ENCODE measurements at places on chromosomes 6 and 20.

DNA sequence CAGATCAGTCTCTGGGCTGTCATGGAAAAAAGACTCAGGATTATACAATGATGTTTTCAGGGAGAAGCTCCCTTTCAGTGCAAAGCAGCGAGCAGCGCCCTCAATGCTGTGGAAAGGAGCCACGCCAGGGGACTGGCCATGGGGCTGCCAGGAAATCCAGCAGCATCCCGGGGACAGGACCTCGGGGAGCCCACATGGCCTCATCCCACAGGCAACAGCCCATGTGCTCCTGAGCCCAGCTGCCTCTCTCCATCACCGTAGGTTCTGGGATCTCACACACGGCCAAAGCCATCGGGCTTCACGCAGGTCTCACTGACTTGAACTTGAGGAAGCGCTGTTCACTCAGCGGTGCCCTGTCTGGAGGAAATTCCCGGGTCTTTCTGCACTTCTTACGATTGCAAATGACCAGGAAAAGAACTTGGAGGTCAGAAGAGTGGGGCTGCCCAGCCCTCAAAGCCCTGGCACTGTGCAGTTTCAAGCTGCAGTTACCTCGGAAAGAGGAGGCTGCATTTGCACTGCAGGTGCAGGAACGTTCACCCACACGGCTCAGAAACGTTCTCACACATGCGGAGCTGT, 125.9 kb upstream of the THBS2 start:
- DNase-seq: no peak

DNA sequence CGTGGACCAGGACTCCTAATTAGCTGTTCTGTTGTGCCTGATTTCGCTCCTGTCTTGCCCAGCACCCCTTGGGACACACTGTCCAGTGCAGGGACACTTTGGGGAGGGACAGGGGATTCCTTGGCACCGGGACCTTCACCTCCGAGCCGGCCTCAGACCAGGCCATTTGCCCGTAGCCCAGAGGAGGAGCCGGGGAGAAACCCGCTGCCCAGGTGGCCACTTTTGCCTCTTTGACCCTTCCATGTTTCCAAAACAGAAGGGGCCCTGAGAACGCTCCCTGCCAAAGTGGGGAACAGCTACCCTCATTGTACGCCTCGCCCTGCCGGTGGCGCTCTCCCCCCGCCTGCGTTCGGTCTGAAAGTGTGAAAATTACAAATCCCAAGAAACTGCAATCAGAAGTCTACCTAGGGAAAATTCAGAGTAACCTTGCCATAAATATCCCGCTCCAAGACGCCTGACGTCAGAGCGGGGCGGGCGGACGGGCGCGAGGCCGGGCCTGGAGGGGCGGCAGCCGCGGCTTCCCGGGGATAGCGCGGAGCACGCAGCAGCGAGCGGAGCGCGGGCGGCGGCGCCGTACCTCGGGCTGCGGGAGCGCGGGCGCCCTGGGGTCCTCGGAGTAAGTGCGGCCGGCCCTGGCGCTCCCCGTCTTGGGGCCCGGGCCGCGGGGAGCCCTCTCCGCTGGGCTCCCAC, at the start of gene DAAM2:
DAAM2 (plus strand) TSS at position 527 of the 690 bp plus-strand sequence. CDS start 63,927 bp downstream, outside the sequence.
- peak; percentile 43 for DNase-seq

GRCh38 chr6:116570856-116571682, at the start of gene RWDD1:
RWDD1 (plus strand) TSS chr6:116571504; CDS start chr6:116571583, 79 bp downstream.
- DNase-seq: peak; percentile 100

DNA sequence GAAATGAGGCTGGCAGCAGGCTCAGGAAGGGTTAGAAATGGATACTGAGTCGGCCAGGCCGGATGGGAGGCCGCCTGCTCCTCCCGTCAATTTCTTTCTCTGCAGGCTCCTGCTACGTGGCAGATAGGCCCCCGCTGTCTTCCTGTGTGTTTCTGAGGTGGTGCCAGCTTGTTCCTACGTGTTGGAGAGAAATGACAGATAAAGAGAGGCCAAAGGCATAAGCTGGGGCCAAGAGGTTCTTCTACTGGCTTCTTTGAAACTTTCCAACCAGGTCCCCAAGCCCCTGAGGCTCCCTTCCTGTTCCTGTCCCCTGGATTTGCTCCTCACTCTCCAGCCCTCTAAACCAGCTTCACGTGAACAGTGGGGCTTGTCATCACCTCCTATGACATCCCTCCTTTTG, 76.8 kb downstream of the TCP11 start:
- DNase-seq: no peak

DNA sequence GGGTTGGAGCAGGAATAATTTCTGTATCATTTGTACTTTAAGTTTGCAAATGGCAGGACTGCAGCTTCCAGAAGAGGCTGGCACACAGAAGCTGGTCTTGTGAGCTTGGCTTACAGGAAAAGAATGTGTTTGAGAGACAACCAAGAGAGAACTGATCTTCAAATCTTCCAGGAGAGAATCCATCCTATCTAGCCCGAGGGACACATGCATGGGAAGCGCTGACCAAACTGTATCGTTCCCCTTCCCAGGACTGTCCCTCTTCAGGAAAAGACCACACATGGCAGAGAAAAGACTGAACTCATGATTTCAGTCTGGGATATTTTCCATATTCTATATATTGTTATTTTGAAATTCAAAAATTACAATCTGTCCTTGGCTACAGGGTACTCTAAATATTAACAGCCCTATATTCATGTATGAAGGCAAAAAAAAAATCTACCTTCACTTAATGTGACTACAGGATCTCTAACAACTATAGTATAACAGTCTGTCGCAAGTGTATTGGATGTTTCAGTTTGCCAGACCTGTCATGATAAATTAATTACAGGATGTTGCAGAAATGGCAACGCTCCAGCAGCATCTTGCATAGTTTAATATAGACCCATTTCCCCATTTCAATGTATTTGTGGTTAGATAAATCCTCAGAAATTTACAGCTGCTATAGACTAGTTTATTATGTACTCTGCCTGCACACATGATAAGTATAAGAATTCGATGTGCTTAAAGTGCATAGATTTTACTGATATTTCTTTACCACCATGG, 99.4 kb downstream of the MYB start:
- no peak for DNase-seq

- no peak for DNase-seq
Measured at GRCh38 chr20:38267296-38267695, 6.8 kb upstream of the KIAA1755 start.

- no peak for DNase-seq
Measured at GRCh38 chr6:39197922-39198500, 31.3 kb downstream of the KCNK5 start.

DNA sequence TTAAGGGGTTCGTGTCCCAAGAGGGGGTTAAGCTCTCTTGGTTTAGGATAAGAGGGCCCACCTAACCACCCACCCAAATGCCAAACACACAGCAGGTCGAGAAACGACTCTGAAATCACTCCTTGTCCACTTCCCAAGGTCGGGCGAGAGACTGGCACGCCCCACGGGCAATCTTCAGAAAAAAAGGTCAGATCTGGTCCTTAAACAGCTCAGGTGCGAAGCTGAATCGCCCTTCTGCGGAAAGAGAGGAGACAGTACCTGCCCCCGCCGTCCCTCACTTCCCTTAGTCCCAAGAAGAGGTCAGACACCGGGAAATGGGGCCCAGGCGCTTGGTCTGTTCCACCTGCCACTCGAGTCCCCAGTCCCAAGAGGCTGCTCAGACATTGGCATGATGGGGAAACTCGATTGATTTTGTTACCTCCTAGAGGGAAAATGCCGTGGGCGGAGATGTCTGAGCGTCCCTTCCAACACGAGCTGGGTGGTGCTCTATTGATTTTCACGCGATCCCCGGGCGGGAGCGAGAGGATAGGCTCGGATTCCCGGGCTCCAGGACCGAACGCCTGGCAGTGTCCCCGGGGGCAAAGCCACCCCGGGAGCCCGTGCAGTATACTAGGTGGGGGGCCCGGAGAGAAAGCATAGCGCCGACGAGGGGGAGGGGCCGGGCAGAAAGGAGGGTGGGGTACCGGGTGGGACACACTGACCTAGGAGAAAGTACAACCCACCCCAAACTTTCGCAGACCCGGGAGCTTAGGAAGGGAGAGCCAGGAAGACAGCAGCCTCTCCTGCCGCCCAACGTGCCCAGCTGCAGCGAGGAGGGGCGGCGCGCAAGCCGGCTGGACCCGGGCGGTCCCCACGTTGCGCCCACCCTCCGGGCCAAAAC, 1.1 kb upstream of the SAMD5 start:
- DNase-seq: peak; percentile 13

GRCh38 chr6:97841763-97842162, 558.7 kb upstream of the MMS22L start:
- DNase-seq: no peak

DNA sequence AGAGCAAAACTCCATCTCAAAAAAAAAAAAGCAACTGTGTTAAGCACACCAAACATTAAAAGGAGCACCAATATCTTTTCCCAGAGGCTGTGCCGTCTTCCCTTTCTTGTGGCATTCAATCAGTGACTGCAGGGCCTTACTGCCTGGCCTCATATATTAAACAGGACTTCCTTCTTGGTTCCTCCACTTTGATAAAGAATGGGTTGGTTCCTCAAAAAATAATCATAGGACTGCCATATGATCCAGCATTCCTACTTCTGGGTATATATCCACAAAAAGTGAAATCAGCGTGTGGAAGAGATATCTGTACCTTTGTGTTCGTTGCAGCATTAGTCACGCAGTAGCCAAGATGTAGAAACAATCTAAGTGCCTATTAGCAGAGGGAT, 40.3 kb upstream of the GFOD1 start:
- DNase-seq: no peak

DNA sequence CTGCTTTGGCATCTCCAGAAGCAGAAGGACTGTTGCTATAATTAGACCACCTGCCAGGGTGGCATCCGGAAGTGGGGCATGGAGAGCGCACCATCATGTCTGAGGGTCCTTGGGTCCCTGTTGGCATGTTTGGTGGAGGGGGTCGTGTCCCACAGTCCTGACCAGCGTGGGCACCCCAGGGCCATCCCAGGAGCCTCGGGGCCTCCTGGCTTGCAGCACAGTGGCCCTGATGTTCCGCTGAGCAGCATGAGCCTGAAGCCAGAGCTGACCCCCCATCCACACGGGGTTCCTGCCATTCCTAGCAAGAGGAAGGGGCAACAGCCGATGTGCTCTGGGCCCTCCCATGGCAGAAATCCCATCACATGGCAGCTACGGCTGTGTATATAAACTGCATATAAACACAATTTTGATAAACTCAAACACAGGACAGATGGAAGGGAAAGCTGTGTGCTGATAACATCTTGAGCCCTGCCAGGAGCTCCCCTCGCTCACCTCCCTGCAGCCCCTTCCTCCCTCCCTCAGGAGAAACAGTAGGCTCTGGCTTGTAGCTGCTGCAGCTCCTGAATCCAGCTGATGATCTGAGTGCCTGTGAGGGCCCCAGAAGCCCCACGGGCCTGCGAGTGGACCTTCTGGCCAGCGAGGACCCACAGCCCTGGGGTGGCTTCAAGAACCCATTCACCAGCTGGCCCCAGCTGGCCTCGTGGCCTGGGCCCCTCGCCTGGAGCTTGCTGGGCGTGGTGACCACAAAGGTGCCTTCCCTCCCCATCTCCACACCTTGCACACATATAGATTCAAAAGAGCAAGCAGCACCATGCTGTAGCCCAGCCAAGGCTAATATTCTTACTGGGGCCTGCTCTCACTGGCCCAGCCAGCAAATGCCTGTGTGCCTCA, 321.6 kb downstream of the CDH4 start:
- DNase-seq: no peak

DNA sequence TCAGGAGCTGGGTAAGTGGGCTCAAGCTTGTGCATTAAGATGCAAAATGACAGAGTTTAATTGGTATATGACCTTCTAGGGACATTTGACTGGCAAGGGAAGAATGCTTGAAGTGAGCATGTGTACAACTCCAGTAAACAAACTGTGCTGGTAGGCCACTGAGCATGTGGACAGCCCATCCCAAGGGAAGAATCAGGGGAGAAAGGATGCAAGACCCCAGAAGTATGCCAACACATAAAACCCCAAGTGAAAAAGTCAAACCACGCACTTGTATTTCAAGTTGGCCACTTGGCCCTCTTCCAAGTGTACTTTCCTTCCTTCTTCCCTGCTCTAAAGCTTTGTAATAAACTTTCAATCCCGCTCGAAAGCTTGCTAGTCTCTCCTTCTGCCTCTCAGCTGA, 10.4 kb upstream of the THBD start:
- no peak for DNase-seq

DNA sequence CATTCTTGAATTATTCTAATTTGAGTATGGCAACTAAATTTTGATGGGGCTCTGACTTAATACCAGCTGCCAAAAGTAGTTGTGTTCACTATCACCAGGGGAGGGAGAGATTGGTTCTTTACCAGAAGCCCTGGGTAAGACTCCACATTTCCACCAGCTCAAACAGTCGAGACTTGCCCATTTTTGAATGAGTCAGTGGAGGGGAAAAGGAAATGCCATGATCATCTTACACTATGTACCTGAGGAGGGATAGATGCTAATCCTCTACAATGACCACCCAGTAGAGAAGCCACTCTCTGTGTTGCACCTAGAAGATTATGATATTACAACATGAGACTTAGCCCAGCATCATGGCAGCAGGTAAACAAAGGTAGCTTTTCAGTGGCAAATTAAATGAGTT, 77.0 kb upstream of the SGK1 start:
- DNase-seq: no peak

DNA sequence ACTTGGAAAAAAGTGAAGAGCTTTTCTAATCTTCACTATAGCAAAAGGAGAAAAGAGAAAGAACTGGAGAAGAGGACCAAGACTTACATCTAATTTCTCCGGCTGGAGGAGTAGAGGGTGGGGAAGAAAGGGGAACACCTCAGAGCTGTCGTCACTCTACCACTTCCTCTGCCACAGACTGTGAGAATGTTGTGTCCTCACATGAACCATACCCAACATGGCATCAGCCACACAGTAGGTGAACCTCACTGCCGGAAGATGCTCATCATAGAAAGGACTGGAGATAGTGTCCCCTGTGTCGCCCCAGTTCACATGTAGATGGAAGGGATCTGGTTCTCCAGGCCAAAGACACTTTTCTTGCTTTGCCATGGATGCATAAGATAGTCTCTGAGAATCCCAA, 604.4 kb upstream of the NOX3 start:
- no peak for DNase-seq

DNA sequence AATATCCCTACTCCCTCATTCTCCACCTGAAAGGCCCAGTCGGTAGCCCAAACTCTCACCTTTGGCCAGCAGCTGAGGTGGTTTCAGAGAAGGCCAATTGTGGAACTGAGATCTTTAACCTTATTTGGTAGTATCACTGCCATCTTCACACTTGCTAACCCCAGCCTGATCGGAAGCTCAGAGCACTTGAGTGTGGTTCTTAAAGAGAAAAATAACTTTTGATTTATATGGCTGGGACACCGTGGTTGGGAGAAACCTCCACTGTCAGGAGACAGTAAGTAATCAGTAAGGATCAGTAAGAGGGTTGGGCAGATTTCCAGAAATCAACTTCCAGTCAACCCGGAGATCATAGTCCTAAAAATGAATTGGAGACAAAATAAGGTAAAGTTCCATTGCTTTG, 22.8 kb upstream of the PRSS16 start:
- DNase-seq: no peak

- no peak for DNase-seq
Measured at GRCh38 chr6:100276311-100277057, 188.2 kb downstream of the SIM1 start.

- peak; percentile 61 for DNase-seq
Measured at GRCh38 chr6:116507324-116507723, 4.1 kb upstream of the CALHM5 start.

- DNase-seq: no peak
Measured at GRCh38 chr20:35572838-35573237, 31.0 kb downstream of the ERGIC3 start.

Measured in choroid plexus epithelial cell (primary cell).